ENCODE measurements at places on chromosomes 11 and 22.

- DNase-seq = peak; percentile 5
These were observed at the start of gene LRRC32 for GRCh38 chr11:76670485-76671236. LRRC32 (minus strand) TSS chr11:76670747; CDS start chr11:76665954, 4,793 bp downstream.

- DNase-seq = no peak
These were observed 846.2 kb downstream of the BRD1 start for GRCh38 chr22:48981371-48982061.

GRCh38 chr11:16871368-16871767 is 132.9 kb downstream of the C11orf58 start:
- DNase-seq = no peak

- DNase-seq = no peak
These were observed 9.4 kb downstream of the OR5B21 start for GRCh38 chr11:58498464-58498863.

- DNase-seq = no peak
These were observed 156.2 kb downstream of the TMEM135 start for GRCh38 chr11:87193756-87194470.

GRCh38 chr11:92198268-92198667 is 26.4 kb upstream of the FAT3 start:
- DNase-seq = no peak

DNA sequence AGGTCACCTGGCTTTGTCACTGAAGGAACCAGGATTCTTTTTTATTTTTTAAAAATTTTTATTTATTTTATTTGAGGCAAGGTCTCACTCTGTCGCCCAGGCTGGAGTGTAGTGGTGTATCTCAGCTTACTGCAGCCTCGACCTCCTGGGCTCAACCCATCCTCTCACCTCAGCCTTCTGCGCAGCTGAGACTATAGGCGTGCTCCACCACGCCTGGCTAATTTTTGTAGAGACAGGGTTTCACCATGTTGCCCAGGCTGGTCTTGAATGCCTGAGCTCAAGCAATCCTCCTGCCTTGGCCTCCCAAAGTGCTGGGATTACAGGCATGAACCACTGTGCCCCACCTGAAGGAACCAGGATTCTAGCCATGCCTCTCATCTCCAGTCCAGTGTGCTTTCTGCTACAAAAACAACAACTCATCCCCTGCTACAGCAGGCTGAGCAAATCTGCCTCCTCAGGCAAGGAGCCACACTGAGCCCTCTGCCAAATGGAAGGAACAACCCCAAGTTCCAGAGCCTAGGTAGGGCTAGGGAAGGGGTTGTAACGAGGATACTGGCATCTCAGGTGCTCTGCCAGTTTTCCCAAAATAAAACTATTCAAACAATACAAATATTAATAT is 2.6 kb upstream of the PEX26 start:
- no peak for DNase-seq

- peak; percentile 34 for DNase-seq
These were observed at the start of gene KLHL22 for GRCh38 chr22:20494978-20495860. KLHL22 (minus strand) TSS chr22:20495795; CDS start chr22:20489211, 6,584 bp downstream.

DNA sequence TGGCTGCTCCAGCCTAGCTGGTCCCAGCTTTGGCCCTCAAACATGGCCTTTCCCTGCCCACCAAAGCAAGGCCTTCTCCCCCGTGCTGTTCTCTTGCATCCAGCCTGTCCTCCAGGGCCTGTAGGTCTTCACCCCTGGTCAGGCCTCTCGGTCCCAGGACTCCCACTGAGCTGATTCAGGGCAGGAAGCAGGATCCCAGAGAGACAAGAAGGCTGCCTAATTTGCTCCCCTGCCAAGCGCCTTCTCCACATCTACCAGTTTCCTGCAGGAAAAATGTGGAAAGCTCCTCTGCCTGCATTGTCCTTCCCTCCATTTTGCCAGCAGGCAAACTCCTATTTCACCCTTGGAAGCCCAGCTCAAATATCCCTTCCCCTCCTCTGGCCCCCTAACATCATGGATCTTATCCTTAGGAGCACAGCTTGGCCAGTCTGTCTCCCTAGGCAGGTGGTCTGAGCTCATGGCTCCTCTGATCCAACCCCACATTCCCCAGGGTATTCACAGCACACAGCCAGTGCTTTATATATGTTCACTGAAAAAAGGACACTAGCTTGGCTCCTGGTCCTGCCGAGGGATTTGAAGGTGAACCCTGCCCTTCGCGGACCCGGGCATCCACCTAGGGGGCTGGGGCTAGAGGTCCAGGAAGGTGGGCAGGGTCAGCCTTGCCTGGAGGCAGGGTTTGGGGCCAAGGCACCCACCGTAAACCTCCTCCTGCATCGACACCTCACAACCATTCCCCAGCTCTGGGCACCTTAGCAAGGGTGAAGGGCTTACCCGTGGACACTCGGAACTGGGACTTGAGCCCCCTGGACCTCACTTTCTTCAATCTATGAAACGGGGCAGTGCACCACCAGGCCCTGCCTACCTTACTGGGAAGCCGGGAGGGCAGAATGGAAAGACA is 968 bp downstream of the RHBDD3 start:
- no peak for DNase-seq

DNA sequence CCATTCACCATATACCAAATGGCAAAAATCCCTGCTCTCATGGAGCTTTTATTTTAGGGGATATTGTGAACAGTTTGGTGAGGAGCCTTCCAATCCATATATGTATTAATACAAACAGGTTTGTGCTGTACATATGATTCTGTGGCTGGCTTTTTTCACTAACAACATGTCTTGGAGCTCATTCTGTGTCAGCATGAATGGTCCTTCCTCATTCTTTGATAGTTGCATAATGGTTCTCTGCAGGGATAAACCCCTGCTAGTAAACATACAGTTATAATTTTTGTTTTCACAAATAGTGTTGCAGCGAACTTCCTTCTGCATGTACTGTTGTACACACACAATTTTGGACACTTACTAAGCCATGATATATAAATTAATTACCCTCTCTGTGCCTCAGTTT is 8.3 kb downstream of the PRR5L start:
- no peak for DNase-seq

GRCh38 chr22:44326491-44326885 is 13.7 kb upstream of the SHISAL1 start:
- no peak for DNase-seq

DNA sequence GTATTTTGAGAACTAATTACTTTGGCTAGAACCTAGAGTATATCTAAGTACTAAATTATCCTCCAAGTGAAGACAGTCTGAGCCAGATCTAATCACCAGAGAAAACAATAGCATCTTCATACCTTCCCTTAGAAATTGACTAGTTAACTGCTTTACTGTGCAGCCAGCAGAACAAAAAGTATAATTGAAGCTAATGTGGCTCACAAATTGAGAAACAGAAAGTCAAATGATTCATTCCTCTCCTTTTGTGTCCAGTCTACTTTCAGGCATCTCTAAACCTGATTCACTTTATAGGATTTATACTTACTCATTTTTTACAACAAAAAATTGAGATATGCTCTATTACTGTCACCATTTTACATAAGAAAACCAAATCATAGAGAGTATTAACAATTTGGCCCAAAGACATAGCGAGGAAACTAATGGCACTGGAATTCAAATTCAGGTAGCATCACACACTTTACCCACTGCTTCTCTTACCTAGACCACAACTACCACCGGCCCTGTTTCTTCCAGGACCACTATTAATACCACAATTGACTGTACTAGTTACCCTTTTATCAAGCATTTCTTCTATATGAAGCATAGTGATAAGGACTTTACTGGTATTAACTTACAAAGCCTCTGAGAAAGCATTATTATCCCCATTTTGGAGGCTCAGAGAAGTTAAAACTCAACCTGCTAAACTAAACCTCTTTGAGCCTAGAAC is 1402.6 kb upstream of the TENM4 start:
- no peak for DNase-seq

GRCh38 chr22:23495614-23496444 is 84.3 kb downstream of the IGLL1 start:
- DNase-seq = no peak

- DNase-seq = no peak
These were observed 489.3 kb downstream of the NTM start for GRCh38 chr11:131859538-131860210.

GRCh38 chr11:86990515-86990914 is 35.3 kb upstream of the FZD4 start:
- no peak for DNase-seq

GRCh38 chr22:29998627-29999384 is 81.5 kb upstream of the HORMAD2 start:
- DNase-seq = no peak

- DNase-seq = peak; percentile 20
These were observed 729 bp upstream of the CHKB start for GRCh38 chr22:50583294-50583861.

GRCh38 chr11:43550714-43551113 is 129.8 kb upstream of the HSD17B12 start:
- DNase-seq = no peak

DNA sequence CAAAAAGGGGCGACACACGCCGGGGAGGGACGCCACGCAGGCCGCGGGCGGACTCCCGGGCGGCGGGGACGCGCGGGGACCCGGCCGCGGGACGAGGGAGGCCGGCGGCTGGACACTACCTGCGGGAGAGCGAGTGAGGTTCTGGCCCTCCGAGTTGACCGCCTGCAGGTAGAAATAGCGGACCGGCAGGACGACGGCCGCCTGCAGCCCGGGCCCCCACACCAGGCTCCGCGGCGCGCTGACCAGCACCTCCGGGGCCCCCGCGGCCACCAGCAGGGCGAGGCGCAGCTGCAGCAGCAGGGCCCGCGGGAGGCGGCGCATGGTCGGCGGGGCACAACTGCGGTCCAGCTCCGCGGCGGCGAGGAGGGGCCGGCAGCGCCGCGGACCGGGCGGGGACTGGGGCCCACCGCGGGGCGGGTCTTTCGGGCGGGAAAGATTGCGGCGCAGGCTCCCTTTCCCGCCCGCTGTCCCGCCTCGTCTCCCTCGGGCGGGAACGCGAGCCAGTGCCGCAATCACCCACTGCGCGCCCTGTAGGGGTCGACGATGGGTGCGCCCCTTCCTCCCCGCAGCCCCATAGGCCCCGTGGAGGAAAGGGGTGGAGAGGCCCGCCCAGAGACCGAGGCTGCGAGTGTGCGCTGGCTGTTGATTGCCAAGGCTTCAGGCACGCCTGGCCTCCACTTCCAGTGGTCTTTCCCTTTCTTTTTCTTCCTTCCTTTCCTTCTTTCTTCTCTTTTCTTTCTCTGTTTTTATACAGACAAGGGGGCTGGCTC is at the start of gene POGLUT3:
TSS of gene POGLUT3 (minus strand) at position 339 of the 770 bp plus-strand sequence. CDS start at position 321, 18 bp downstream.
- peak; percentile 10 for DNase-seq

DNA sequence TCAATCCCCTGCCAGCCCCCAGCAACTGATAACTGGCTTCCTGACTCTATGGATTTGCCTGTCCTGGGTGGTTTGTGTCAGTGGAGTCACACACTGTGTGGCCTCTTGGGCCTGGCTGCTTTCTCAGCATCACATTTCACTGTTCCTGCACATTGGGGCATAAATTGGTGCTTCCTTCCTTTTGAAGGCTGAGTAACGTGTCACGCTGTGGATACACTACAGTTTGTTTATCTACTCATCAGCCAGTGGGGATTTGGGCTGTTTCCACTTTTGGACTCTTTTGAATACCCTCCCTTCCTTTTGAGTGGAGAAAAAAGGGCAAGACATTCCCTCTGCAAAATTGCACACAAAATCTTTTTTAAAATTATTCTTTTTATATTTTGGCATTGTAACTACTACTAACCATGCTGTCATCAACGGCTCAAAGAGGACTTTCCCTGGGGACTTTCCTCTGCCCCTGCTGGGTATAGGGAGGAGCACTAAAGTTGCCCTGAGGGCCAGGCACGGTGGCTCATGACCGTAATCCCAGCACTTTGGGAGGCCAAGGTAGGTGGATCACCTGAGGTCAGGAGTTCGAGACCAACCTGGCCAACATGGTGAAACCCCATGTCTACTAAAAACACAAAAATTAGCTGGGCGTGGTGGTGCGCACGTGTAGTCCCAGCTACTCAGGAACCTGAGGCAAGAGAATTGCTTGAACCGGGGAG is 7.8 kb upstream of the CELSR1 start:
- no peak for DNase-seq

DNA sequence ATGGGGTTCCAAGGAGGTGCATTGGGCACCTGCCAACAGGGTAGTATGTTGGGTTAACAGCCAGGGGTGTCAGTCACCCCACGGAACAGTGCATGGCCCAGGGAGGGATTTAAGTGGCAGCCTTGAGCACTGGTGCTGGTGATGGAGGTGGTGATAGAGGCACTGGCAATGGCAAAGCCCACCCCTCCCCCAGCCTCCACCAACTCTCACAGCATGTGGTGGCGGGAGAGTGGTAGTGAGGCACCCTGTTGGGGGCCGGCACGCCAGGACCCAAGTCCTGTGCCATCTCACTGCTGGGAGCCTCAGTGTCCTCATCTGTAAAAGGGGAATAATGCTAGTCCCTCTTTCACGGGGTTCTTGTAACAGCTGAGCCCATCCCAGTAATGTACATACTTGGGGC is 81.5 kb downstream of the MPPED1 start:
- DNase-seq = no peak

DNA sequence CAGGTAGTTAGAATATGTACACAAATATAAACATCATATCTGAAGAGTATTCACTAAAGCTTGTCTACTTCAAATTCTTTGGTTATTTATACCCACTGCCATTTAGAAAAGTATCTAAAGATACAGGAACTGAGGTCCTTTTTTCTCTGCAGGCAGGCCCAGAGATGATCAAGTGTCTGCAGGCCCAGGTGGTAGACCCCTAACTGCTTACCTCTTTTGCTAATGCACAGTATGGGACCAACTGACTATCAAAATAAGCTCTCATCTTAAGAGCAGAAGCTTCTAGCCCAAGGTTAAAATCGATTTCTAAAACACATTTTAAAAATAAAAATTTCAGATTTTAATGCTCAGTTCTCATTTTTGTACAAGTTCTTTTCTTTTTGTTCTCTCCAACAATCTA is 81.5 kb downstream of the APOL5 start:
- DNase-seq = no peak

DNA sequence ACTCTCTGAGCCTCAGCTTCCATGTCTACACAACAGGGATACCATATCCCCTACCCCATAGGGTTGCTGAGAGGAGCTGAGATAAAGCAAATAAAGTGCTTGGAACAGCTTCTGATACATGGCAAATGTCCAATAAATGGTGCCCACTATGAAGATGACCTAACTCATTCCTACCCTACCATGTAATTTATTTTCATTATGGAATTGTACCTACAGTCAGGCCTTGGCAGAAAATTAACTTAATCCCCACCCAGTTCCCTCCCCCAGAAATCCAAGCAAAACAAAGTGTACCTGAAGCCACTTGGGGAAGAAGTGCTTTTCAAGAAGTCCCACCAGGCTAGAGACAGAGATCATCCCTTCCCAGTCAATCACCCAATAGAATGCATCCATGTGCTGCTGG is 10.8 kb downstream of the SRRD start:
- DNase-seq = no peak

GRCh38 chr11:43427971-43428370 is 69.3 kb downstream of the TTC17 start:
- no peak for DNase-seq

DNA sequence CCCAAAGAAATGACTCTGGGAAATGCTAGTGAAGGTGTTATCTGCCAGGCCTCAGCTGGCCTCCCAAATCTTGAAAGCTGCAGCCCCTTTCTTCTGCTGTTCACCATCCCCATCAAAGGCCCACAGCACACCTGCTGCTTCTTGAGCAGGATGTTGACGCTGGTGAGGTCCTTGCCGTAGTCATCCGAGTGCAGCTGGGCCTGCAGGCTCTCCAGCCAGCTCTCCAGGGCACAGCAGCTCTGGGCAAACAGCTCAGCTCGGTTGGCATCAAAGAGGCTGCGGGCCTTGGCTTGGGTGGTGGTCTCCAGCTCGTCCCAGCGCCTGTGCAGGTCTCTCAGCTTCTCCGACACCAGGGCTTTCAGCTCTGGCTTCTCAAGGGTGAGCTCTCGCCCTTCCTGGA is 18.5 kb upstream of the RBM4B start:
- no peak for DNase-seq

Measured in pons (tissue), 1 donor.